Lung (tissue), 17 donors: ENCODE measurements at places on chromosomes 1 and 21.

DNA sequence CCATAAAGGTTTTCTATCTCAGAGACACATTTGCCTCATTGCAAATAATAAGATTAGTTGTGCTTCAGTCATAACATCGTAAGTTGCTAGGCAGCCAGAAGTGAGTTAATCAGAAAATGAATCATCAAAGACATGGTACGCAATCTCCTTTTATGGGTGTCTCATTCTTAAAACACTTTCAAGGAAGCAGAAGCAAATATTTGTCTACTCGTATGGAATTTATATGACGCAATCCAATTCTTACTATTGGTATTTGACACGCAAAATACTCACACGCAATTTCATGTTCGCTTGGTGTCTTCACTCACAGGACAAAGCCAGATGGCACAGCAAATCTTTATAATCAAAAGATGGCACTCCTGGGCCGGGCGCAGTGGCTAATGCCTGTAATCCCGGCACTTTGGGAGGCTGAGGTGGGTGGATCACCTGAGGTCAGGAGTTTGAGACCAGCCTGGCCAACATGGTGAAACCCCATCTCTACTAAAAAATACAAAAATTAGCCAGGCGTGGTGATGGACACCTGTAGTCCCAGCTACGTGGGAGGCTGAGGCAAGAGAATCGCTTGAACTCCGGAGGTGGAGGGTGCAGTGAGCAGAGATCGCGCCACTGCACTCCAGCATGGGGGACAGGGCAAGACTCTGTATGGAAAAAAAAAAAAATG is 56.4 kb downstream of the HLCS start:
- DNase-seq: no peak

DNA sequence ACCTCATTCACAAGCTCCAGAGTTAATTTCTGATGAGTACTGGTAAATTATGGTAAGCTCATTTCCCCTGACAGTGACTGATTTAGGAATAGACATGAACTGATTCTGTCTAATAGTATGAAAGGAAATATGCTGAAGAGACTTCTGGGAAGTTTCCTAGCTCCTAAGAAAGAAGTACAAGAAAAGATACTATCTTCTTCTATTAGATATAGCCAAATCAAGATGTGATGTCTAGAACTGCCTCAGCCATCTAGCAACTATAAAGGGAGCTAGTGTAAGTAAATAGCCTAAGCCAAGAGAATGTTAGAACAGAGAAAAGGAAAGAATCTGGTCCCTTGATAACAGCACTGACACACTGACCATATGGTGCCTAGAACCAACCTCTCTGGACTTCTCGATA is 10.7 kb upstream of the PHTF1 start:
- DNase-seq: no peak

DNA sequence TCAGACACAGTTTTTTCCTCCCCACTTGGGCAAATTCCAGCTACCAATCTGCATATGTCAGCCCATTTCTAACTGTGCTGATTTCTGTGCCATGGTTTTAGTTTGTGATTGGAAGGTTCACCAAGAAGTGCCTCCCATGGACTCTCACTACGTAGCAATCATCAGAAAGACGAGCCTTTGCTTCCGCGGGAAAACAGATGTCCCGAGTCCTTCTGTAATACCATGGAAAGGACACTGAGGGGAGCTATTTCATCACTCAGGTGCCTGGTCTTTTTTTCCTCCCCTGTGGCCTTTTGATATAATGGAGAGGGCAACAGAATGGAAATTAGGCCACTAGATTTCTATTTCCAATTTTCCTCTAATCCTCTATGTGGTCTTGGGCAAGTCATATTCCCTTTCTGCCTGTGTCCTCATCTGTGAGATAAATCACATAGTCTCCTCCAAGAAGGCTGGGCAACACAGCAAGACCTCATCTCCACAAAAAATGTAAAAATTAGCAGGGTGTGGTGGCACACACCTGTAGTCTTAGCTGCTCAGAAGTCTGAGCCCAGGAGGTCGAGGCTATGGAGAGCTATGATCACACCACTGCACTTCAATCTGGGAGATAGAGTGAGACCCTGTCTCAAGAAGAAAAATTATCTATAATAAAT is 24.8 kb downstream of the LEMD1 start:
- peak; percentile 56 for DNase-seq

- DNase-seq: no peak
Observed at GRCh38 chr1:111561328-111561727, 57.9 kb upstream of the ADORA3 start.

DNA sequence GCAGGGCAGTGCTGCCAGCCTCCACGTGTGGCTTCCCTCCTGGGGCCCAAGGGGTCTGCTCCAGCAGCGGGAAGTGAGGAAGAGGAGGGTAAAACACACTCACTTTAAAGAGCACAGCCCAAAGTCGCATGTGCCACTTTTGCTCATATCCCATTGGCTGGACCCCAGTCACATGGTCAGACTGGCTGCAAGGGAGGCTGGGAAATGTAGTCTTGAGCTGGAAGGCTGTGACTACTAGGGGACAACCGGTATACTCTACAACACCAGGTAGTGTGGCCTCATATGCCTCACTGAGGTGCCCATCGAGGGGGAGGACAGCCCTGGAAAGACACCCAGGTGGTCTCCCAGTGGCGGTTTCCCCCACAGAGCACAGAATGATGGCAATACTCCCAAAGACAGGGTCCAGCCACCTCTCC is 45.2 kb downstream of the CAMK2N1 start:
- peak; percentile 35 for DNase-seq

DNA sequence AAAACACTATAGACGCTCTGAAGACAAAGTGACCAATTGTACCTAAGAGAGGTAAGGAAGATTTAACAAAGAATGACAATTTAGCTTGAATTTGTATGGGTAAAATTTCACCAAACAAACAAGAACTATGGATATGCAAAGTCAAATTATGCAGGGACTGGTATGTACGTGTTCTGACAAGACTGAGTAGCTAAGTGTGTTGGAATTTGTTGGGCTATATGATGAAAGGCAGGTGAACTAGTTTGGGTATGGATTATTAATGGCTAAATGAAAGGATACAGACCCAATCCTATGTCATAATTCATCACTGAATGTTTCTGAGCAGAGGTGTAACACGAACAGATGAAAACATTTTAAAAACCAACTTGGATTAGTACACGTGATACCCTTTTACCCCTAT is 7.6 kb downstream of the DNTTIP2 start:
- DNase-seq: no peak

DNA sequence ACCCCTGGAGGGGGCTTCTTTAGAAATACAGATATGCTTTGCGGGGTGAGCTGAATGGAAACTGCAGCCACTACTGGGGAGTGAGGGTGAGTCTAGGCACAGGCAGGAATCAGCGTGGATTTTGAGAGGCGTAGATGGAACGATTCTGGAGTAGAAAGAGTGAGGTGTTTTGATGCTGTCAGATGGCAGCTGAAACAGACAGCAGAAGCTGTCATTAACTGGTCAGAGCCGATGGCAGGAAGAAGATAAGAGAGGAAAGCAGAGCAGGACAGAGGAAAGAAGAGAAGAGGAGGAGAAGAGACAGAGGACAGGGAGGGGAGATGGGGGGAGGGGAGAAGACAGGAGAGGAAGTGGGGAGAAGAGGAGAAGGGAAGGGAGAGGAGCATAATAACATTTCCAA is 138.5 kb downstream of the LRIG2 start:
- no peak for DNase-seq

GRCh38 chr1:149967646-149968045 is 31.0 kb upstream of the MTMR11 start:
- no peak for DNase-seq

DNA sequence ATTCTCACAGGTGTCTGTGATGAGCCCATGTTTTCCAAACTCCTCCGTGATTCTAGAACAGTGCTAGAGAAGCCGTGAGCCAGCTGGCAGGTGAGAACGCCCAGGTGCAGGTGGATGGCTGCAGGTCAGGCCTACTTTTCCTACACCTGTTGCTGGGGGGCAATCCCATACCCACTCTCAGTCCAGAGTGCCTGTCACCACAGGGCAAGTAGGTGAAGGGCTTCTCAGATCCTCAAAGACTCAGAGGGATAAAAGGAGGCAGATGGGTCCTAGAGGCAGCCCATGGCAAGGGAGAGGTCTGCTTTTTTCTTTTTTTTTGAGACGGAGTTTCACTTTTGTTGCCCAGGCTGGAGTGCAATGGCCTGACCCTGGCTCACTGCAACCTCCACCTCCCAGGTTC is 50.7 kb upstream of the H6PD start:
- DNase-seq: no peak

DNA sequence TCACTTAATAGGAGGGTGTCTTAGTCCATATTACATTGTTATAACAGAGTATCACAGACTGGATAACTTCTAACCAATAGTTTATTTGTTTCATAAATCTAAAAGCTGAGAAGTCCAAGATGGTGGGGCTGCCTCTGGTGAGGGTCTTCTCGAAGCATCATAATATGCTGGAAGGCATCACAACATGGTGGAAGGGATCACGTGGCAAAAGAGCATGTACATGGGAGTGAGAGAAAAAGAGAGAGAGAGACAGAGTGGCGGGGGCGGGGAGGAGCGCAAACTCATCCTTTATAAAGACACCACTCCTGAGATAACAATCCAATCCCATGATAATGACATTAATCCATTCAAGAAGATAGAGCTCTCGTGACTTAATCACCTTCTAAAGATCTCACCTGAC is 31.5 kb downstream of the CFHR5 start:
- DNase-seq: no peak

GRCh38 chr1:14915356-14916054 is 238.0 kb upstream of the TMEM51 start:
- peak; percentile 79 for DNase-seq

- DNase-seq: no peak
Observed at GRCh38 chr1:58789996-58790660, 6.3 kb upstream of the JUN start.

GRCh38 chr1:179973198-179974110 is 18.8 kb downstream of the CEP350 start:
- peak; percentile 33 for DNase-seq

DNA sequence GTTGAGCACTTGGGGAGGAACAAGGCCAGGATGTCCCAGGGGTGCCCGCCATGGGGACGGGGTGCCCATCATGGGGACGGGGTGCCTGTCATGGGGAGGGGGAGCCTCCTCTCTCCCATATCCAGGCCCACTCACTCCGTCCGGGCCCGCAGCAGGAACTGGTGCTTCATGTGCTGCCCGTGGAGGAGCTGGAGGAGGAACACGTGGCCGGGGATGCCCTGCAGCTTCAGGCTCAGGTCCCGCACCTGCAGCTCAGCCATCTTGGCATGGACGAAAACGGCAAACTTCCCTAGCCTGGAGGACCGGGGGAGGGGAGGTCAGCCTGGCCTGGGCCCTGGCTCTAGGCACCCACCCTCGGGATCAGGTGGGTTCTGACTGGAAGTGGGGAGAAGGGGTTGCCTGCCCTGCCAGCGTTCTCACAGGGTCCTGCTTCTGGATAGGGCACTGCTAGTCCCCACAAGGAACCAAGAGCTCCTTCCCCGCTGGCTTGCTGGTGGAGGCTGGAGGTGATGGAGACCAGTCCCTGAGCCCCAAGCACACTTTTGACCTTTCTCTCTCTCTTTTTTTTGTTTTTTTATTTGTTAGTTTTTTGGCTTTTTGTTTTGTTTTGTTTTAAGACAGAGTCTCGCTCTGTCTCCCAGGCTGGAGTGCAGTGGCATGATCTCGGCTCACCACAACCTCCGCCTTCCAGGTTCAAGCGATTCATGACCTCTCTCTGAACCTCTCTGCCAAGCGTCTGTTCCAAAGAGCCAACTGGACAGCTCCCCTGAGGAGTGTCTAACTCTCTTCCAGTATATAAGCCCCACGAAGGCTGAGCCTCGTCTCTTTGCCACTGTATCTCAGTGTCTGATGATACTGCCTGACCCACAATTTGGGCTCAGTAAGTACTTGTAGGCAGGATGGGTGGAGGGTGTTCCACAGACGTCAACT is 9.9 kb downstream of the ARHGEF19 start:
- DNase-seq: no peak

- no peak for DNase-seq
Observed at GRCh38 chr1:226441629-226442028, 33.7 kb upstream of the PARP1 start.

DNA sequence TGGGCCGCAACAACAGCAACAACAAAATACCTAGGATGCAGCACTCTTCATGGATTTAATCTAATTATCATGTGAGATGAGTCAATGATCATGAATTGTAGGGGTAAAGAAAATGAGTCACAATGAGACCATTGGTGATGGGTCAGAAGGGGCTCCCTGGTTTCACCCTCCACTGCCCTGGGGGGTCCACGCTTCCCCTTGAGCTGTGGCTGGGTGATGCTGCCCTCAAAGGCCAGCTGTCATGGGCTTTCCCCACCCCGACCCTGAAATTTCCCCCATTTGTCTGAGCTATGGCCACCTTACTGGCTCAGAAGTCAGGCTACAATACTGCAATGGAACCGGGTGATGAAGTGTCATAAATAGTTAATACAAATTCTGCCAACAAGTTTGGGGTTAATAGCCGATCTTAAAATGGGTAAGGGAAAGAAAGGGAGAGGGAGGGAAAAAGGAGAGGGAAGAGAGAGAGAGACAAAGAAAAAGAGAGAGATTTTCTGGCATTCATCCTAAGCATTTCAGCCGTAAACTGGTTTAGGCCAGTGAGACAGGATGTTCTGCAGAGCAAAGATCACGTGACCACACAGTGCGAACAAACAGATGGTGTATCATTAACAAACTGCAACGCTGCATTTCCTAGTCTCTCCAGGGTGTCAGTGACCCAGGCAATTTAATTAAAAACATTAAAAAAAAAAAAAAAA is 143.4 kb upstream of the ERRFI1 start:
- DNase-seq: peak; percentile 99

GRCh38 chr1:203186446-203187303 is at the start of gene CHI3L1:
Gene CHI3L1 (minus strand): TSS chr1:203186704. CDS start chr1:203186623, 81 bp downstream.
- DNase-seq: no peak

DNA sequence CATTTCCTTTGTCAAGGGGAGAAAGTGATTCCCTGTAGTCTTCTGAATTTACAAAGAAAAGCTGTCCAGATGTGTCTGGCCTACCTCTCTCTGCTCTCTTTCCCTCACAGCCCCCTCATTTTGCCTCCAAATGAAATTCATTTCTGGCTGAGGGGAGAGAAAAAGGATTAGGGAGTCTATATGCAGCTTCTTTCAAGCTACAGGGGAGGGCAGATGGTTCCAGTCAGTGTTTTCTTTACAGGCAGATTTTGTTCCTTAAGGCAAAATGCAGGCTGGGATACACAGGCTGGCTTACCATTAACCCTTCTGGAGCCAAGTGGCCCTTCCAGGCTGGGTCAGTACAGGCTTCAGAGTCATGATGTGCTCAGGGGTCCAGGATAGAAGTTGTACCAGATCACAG is 198.1 kb upstream of the USP24 start:
- DNase-seq: no peak

- DNase-seq: no peak
Observed at GRCh38 chr1:161381707-161382106, 14.0 kb upstream of the CFAP126 start.

GRCh38 chr1:112704391-112704933 is 2.5 kb downstream of the RHOC start:
- DNase-seq: no peak

- no peak for DNase-seq
Observed at GRCh38 chr21:45819478-45820170, 161.9 kb upstream of the COL6A1 start.

- DNase-seq: no peak
Observed at GRCh38 chr1:239388159-239388485, 1.8 kb downstream of the CHRM3 start.
